ENCODE measurements at places on chromosomes 7 and 10.

DNA sequence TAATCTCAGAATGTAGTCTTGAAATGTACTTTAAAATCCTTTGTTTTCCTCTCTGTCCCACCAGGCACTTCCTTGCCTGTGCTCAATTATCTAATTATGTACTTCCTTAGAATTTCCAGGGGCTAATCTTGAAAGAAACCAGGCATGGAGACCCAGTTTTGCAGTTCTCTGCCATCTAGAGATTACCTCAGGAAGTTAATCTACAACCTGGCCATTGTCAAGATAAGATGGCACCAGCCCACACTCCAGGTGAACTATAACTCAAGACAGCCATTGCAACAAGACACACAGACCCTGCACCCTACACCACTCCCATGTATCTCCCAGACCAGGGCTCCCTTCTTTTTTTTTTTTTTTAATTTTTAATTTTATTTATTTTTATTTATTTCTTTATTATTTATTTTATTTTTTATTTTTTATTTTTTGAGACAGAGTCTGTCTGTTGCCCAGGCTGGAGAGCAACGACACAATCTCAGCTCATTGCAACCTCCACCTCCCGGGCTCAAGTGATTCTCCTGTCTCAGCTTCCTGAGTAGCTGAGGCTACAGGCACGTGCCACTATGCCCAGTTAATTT is 85.9 kb upstream of the TRIM24 start:
- DNase-seq: no peak

DNA sequence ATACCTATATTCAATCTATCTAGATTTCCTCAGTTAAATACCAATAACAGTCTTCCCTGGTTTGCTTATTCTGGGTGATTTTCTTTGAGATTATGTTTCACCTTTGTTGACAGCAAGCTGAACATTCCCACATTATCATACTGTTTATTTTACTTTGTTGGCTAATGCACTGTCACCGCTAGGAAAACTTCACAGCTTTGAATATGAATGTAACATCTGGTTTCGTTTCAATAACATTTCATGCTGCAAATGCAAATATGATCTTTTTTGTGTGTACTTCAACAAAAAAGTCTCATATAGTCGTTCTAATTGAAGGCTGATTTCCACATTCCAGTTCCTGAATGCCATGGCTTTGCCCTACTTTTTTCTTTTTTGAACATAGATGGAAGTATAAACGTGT is 946.3 kb upstream of the GHITM start:
- DNase-seq: no peak

DNA sequence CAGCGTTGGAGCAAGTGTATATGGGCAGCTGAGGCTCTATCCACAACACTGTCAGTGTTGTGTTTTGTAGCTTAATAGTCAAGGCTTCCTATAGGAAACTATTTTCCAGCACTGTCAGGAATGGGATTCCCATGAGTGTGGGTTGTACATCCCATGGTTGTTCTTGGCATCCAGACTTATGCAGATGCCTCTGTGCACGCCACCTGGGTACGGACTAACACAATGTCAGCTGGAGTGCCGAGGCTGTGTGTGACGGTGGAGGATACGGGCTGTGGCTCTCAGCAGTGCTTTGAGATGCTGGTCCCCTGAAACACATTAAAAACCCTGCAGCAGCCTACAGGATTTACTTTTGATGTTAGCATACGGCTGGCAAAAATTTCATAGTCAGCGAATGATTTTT is 350.0 kb downstream of the ACTR3B start:
- DNase-seq: no peak

DNA sequence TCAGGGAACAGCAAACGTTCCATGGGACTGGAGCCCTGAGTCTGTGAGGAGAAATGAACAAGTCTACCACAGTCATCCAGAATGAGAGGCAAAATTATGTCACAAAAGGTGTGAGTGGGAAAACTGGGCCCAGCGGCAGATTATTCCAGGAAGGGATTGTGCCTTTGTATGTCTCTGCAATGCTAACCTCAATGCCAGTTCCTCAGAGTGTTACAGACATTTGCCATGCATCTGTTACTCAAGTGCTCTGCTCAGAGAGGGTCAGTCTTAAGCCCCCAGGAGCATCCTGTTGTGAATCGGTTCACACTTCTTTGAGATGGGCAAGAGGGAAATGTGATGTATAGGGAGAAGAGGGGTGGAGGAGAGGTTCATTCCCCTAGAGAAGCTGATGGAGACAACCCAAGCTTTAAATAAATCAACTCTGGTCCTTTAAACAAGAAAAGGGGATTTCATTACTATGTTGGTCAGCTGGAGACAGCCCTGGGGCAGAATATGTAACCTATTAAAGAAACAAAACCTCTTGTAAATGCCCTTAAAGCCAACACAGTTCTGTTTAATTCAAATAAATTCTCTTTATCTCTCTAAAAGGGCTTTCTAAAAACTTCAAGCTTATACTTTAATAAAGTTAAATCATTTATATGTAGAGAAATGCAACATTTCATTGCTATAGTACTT is 85.9 kb upstream of the GRB10 start:
- DNase-seq: no peak

- no peak for DNase-seq
Measured at GRCh38 chr10:22611425-22612115, 102.8 kb downstream of the PIP4K2A start.

- DNase-seq: no peak
Measured at GRCh38 chr10:77388571-77389100, 249.0 kb downstream of the KCNMA1 start.

DNA sequence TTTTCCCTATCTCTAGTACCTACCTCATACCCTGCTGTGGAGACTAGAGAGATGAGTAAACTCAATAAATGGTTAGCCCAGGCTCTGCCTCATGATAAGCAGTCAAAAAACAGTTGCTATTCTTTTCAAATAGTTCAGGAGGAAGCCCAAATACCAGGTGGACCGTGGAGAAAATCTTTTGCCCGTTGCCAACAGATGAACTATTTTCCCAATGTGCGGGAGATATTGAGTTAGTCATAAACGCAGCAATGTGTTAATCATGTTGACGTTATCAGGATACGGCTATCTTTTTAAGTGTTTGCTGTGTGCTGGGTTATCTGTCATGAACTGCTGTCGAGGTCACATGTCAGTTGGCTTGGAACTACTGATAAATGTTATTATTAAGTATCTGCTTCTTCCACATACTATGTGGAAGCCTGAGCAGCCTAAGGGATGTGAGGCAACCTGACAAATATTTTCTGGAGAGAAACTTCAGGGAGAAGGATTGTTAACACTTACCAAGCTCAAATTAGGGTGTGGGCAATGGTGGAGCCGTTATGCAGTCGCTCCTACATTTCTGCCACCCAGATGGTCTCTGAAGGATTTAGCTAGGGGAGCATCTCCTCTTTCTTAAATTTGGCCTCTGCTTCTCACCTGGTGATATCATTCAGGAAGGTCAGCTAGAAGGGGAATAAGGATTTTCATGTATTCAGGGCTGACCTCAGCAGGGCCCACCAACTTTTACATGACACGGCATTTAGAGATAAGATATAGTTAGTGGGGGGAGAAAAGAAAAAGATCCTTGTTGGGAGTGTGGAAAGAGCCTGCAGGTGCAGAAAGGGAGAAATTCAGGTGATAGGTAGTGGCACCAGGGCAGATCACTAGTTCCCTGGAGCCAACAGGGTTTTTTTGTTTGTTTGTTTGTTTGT is 33.5 kb upstream of the SLC26A3 start:
- no peak for DNase-seq
